ENCODE measurements at places on chromosomes 4 and X.

DNA sequence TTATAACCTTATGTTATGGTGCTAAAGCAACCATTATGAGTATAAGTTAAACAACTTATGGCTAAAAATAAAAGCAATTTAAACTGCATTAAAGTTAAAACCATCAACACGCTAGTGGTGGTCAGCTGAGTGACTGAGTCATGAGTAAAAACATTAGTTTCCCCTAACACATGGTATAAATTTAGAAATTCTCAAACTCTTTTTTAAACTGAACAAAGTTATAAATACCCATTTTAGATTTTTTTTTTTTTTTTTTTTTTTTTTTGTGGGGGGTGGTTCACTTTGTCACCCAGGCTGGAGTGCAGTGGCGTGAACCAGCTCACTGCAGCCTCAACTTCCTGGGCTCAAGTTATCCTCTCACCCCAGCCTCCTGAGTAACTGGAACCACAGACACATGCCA lies 5.4 kb upstream of the BBS7 start:
- no peak for DNase-seq

DNA sequence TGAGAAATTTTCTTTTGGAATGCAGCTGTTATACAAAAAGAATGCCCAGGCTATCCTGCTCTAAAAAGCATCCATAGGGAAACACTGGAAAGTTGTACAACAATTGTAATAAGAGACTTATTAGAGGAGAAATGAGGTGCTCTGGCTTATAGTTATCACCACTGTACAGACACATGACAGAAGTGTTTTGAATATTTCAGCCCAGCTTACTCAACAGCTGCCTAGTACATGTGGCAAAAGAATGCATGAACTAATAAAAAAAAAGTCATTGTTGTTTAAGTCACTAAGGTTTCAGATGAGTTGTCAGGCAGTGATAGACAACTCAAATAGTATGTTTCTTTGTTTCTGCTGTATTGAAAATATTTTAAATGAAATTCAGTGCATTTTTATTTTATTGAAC lies 307.7 kb downstream of the GPM6A start:
- DNase-seq: peak; percentile 32

DNA sequence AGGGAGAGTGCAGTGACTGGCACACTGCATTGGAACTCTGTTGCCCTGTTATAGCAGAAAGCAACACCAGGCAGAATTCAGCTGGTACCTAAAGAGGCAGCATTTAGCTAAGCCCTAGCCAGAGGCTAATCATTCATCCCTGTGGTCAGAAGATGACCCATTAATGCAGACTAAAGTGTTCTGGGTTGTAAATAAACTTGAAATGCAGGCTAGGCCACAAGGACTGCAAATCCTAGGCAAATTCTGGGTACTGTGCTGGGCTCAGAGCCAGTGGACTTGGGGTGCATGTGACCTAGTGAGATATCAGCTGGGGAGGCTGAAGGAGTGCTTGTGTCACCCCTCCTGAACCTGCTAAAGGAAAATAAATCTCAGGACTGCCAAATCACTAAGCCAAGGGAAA lies 91.2 kb downstream of the LPAR4 start:
- peak; percentile 14 for DNase-seq

GRCh38 chrX:66731398-66731797 lies 92.5 kb upstream of the EDA2R start:
- peak; percentile 5 for DNase-seq

GRCh38 chr4:1041147-1041935 lies 29.9 kb downstream of the FGFRL1 start:
- peak; percentile 50 for DNase-seq

- DNase-seq: no peak
These were observed 13.9 kb downstream of the SLC2A9 start for GRCh38 chr4:10007436-10007740.

- DNase-seq: peak; percentile 65
These were observed 866 bp upstream of the UVSSA start for GRCh38 chr4:1345903-1346780.
